Smooth muscle cell of the umbilical artery (primary cell): ENCODE measurements at places on chromosomes 5 and 9. TPM values are rescaled to one million over a fixed set of nuclear protein-coding genes. Genes with fewer than 3 reads are reported as not detected.

DBH gene
- not detected in 2 replicates for total RNA-seq

BRINP1 gene
- not detected in 2 replicates for total RNA-seq

CDK9 gene
- total RNA-seq = 43.1 and 49.5 TPM in 2 replicates

SAXO1 gene
- total RNA-seq = 0.05 TPM in 1 of 2 replicates, not detected in the other

ZNF484 gene
- total RNA-seq = 15.4 and 19.6 TPM in 2 replicates

PCDHAC2 gene
- 0.30 and 0.32 TPM in 2 replicates for total RNA-seq

EIF4EBP3 gene
- total RNA-seq = 0.28 TPM in 1 of 2 replicates, not detected in the other

CCL27 gene
- 0.14 and 0.59 TPM in 2 replicates for total RNA-seq

NKD2 gene
- 0.59 TPM in 1 of 2 replicates, not detected in the other for total RNA-seq

SLC6A19 gene
- total RNA-seq = not detected in 2 replicates

TARS1 gene
- 277 and 307 TPM in 2 replicates for total RNA-seq

FUT7 gene
- under 0.01 TPM in 1 of 2 replicates, not detected in the other for total RNA-seq

IFNA21 gene
- total RNA-seq = not detected in 2 replicates

MAMDC2 gene
- total RNA-seq = 0.30 and 5.8 TPM in 2 replicates

PIK3R1 gene
- 11.3 and 13.2 TPM in 2 replicates for total RNA-seq

CLK4 gene
- total RNA-seq = 21.1 and 27.3 TPM in 2 replicates

SLC45A2 gene
- under 0.01 TPM in 1 of 2 replicates, not detected in the other for total RNA-seq

BOD1 gene
- total RNA-seq = 79.4 and 101 TPM in 2 replicates

LRRTM2 gene
- total RNA-seq = 0.32 and 0.89 TPM in 2 replicates

SLC34A3 gene
- under 0.01 TPM in 1 of 2 replicates, not detected in the other for total RNA-seq

LCN12 gene
- 0.30 and 0.51 TPM in 2 replicates for total RNA-seq

ACOT12 gene
- 0.23 TPM in 1 of 2 replicates, not detected in the other for total RNA-seq

NFIL3 gene
- total RNA-seq = 17.0 and 24.1 TPM in 2 replicates

KCNN2 gene
- total RNA-seq = 0.18 and 0.59 TPM in 2 replicates

DNAH5 gene
- total RNA-seq = 0.89 and 1.1 TPM in 2 replicates

NTNG2 gene
- total RNA-seq = 4.2 TPM in 2 replicates

PDLIM4 gene
- total RNA-seq = 95.6 and 133 TPM in 2 replicates

DND1 gene
- 0.18 and 0.30 TPM in 2 replicates for total RNA-seq

HACD4 gene
- 2.1 and 4.2 TPM in 2 replicates for total RNA-seq

CER1 gene
- total RNA-seq = not detected in 2 replicates

ERP44 gene
- 19.0 and 21.4 TPM in 2 replicates for total RNA-seq

CACNA1B gene
- under 0.01 and 0.09 TPM in 2 replicates for total RNA-seq

STOML2 gene
- 109 and 124 TPM in 2 replicates for total RNA-seq

PCDHGA1 gene
- total RNA-seq = 0.69 and 0.89 TPM in 2 replicates

AFAP1L1 gene
- total RNA-seq = 1.5 and 3.4 TPM in 2 replicates

MARCOL gene
- not detected in 2 replicates for total RNA-seq

GRIA1 gene
- 0.59 and 0.60 TPM in 2 replicates for total RNA-seq

CEL gene
- 0.30 and 0.46 TPM in 2 replicates for total RNA-seq

PCDH1 gene
- total RNA-seq = 0.60 and 0.89 TPM in 2 replicates

IQGAP2 gene
- 4.3 and 51.4 TPM in 2 replicates for total RNA-seq

NR2F1-AS1 gene
- 15.4 and 17.1 TPM in 2 replicates for total RNA-seq

TLX3 gene
- not detected in 2 replicates for total RNA-seq

KCNIP1 gene
- total RNA-seq = not detected in 2 replicates

CDH9 gene
- 0.59 TPM in 1 of 2 replicates, not detected in the other for total RNA-seq

IFNE gene
- total RNA-seq = 25.8 and 61.8 TPM in 2 replicates

RMND5B gene
- 22.6 and 26.0 TPM in 2 replicates for total RNA-seq

DOCK2 gene
- total RNA-seq = 3.0 and 5.4 TPM in 2 replicates

CDH18 gene
- 2.7 and 4.1 TPM in 2 replicates for total RNA-seq

OMD gene
- total RNA-seq = not detected in 2 replicates

SH3TC2 gene
- 1.2 TPM in 2 replicates for total RNA-seq
